ENCODE measurements at places on chromosomes 5 and 9. TPM values are rescaled to one million over a fixed set of nuclear protein-coding genes. Genes with fewer than 3 reads are reported as not detected.
A peak's percentile ranks its signal among the peaks of the same experiment; 100 is the strongest.

DBH gene
- total RNA-seq, result 0.08 TPM

SHB gene
- 18.5 TPM for total RNA-seq

PAEP gene
- not detected for total RNA-seq

HAVCR2 gene
- 0.15 TPM for total RNA-seq

TNC gene
- 10.1 TPM for total RNA-seq

C7 gene
- 1.5 TPM for total RNA-seq

DNA sequence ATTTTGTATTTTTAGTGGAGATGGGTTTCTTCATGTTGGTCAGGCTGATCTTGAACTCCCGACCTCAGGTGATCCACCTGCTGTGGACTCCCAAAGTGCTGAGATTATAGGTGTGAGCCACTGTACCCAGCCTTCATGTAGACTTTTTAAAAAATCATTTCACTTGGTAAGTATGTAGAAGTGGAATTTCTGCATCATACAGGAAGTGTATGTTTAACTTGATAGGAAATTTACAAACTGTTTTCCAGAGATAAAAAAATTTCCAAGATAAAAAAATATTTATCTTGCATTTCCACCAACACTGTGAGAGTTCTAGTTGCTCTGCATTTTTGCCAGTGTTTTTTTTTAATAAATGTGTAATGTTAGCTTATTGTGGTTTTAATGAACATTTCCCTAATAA, 155.8 kb downstream of the ZNF608 start:
- H3K4me3 ChIP-seq, result no peak overlapping the region
- peaks cover 7% of the 10 kb centered on the region for H3K4me1 ChIP-seq
- no peak overlapping the region for H3K27ac ChIP-seq
- no peaks in the 10 kb centered on the region for H3K36me3 ChIP-seq

DNA sequence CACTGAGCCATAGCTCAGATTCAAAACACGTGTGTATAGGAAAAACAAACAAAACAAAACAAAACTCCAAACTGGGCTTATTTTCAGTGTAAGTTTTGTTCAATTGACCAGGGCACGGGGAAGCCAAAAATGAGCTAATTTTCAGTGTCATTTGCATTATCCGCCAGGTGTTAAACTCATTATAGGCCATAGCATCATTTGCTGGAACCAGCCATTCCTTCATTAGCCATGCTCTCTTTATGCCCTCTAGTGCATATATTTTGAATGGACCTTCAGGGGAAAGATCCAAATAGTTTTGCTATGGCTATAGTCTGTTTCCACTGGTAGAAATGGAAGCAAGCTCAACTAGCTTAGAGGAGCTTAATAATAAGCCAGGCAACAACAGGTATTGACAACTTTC, 1205.2 kb upstream of the DMAC1 start:
- H3K27me3 ChIP-seq, result no peaks in the 10 kb centered on the region
- no peak overlapping the region for H3K27ac ChIP-seq
- no peaks in the 10 kb centered on the region for H3K36me3 ChIP-seq
- H3K4me3 ChIP-seq, result no peak overlapping the region
- H3K4me1 ChIP-seq, result no peaks in the 10 kb centered on the region

GRCh38 chr9:33041432-33042188, 16.5 kb downstream of the DNAJA1 start:
- H3K4me3 ChIP-seq, result no peak overlapping the region
- H3K36me3 ChIP-seq, result peaks cover 22% of the 10 kb centered on the region
- peaks cover 4% of the 10 kb centered on the region for H3K4me1 ChIP-seq

GRCh38 chr9:1722404-1722803, 292.7 kb upstream of the SMARCA2 start:
- no peak overlapping the region for H3K27ac ChIP-seq
- no peaks in the 10 kb centered on the region for H3K36me3 ChIP-seq
- H3K4me3 ChIP-seq, result no peak overlapping the region
- DNase-seq, result no peak

GRCh38 chr5:131679911-131680310, 44.9 kb upstream of the RAPGEF6 start:
- peaks cover 16% of the 10 kb centered on the region for H3K36me3 ChIP-seq
- DNase-seq, result no peak
- peaks cover 4% of the 10 kb centered on the region for H3K27me3 ChIP-seq

DNA sequence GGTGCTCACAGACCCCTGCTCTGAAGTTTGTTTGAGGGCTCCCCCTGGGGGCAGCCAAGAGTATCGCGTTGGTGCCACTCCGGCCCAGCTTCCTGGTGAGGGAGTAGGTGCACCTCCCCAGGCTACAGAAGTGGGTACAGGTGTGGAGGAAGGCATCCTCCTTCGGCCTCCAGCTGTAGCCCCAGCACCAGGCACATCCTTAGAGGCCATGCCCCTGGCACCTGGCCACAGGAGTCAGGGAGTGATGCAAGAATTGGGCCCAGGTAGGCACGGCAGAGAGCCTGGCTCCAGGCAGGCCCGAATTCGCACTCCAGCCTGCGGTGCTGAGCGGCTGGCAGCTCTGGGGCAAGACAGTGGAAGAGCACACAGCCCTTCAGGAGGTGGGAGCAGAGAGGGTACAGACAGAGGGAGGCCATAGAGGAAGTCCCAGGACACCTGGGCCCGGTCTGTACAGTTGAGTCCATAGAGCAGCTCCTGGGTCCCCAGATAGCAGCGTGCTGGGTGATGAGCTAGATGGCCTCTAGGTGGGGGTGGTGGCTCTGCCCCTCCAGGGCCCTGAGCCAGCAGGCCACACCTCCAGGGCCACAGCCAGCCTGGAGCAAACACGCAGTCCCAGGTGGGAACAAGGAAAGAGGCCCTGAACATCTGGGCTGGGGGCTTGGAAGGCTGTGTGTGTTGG, 2.4 kb downstream of the SAPCD2 start:
- H3K27ac ChIP-seq, result no peak overlapping the region
- peaks cover 11% of the 10 kb centered on the region for H3K27me3 ChIP-seq
- peaks cover 4% of the 10 kb centered on the region for H3K4me1 ChIP-seq
- no peak overlapping the region for H3K4me3 ChIP-seq
- no peaks in the 10 kb centered on the region for H3K36me3 ChIP-seq
- peak; percentile 87 for DNase-seq

DNA sequence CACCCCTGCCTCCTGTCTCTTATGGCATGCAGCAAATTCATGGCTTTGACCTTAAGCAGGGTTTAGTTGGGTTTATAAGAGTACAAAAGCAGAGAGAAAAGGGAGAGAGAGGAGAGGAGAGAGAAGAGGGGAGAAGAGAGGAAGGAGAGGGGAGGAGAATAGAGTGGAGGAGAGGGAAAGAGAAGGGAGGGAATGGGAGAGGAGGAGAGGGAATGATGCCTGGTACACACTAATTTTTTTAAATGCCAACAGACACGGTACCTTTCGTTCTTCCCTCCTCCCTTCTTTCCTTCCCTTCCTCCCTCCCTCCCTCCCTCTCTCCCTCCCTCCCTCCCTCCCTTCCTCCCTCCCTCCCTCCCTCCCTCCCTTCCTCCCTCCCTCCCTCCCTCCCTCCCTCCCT, 48.7 kb downstream of the TNC start:
- H3K27ac ChIP-seq, result no peak overlapping the region
- H3K27me3 ChIP-seq, result no peaks in the 10 kb centered on the region
- no peak for DNase-seq
- no peaks in the 10 kb centered on the region for H3K4me1 ChIP-seq

GRCh38 chr9:120729791-120730241, 15.5 kb upstream of the MEGF9 start:
- H3K4me3 ChIP-seq, result no peak overlapping the region
- H3K4me1 ChIP-seq, result no peaks in the 10 kb centered on the region
- DNase-seq, result no peak
- H3K36me3 ChIP-seq, result no peaks in the 10 kb centered on the region
- no peak overlapping the region for H3K27ac ChIP-seq
- no peaks in the 10 kb centered on the region for H3K27me3 ChIP-seq

- no peak for DNase-seq
- H3K27ac ChIP-seq, result no peak overlapping the region
- H3K4me3 ChIP-seq, result no peak overlapping the region
- no peaks in the 10 kb centered on the region for H3K4me1 ChIP-seq
- no peaks in the 10 kb centered on the region for H3K27me3 ChIP-seq
- H3K36me3 ChIP-seq, result no peaks in the 10 kb centered on the region
Observed at GRCh38 chr5:20466512-20466911, 478.5 kb upstream of the CDH18 start.

GRCh38 chr9:126361810-126362238, 35.2 kb downstream of the MVB12B start:
- no peak overlapping the region for H3K4me3 ChIP-seq
- no peak for DNase-seq
- peaks cover 4% of the 10 kb centered on the region for H3K27me3 ChIP-seq
- peaks cover 19% of the 10 kb centered on the region for H3K36me3 ChIP-seq

GRCh38 chr5:120479066-120479465, 15.0 kb downstream of the PRR16 start:
- no peak overlapping the region for H3K27ac ChIP-seq
- no peak for DNase-seq
- H3K27me3 ChIP-seq, result no peaks in the 10 kb centered on the region
- no peak overlapping the region for H3K4me3 ChIP-seq
- H3K36me3 ChIP-seq, result no peaks in the 10 kb centered on the region

GRCh38 chr9:22645893-22646292, 199.3 kb downstream of the DMRTA1 start:
- H3K4me1 ChIP-seq, result no peaks in the 10 kb centered on the region
- no peaks in the 10 kb centered on the region for H3K27me3 ChIP-seq
- H3K4me3 ChIP-seq, result no peak overlapping the region
- DNase-seq, result no peak
- H3K36me3 ChIP-seq, result no peaks in the 10 kb centered on the region

DNA sequence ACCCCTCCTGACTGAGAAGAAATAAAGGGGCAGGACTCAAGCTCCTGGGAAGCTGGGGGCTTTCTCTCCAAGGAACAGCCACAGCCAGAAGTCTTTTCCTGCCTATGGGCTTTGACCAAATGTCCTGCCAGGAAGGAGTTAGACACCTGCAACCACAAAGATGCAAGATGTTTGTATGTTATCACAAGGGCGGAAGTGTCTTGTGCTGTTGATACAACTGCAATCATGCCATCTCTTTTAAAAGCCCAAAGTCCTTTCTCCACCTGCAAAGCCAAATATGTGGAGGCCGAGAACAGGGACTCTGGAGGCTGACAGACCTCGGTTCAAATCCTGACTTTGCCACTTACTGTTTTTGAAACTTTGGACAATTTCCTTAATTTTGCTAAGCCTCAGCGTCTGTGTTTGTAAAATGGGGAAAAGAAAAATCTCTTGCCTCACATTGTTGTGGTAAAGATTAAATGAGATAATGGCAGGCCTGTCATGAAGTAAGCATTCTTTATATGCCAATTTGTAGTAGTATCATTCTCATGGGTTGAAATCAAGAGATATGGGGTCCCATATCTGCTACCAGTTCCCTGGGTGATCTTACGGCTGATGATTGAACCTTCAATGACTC, 17.0 kb downstream of the HRH2 start:
- no peak overlapping the region for H3K4me3 ChIP-seq
- no peaks in the 10 kb centered on the region for H3K36me3 ChIP-seq
- no peak for DNase-seq
- H3K27me3 ChIP-seq, result peaks cover 2% of the 10 kb centered on the region
- no peak overlapping the region for H3K27ac ChIP-seq

DNA sequence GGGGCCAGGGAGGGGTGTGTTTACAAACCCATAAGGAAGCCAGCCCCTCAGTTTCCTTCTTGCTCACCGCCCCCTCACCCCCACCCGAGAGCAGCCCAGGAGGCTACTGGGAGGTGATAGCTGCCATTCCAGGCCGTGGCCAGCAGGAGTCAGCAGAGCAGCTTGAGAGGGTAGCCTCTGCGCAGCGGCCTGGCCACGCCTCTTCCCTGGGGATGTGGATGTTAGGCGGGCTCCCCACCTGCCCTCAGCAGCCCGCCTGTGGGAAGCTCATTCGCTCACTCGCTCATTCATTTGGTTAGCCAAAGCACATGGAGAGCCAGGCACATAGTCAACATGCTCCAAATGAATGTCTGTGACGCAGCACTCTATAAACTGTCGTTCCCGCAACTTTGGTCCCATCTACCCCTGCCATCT, 6.1 kb upstream of the DPM2 start:
- peaks cover 10% of the 10 kb centered on the region for H3K27me3 ChIP-seq
- peaks cover 3% of the 10 kb centered on the region for H3K4me1 ChIP-seq

- no peak overlapping the region for H3K4me3 ChIP-seq
- DNase-seq, result no peak
- H3K27me3 ChIP-seq, result no peaks in the 10 kb centered on the region
- no peak overlapping the region for H3K27ac ChIP-seq
Observed at GRCh38 chr9:115653171-115653606, 500.4 kb upstream of the PAPPA start.

GRCh38 chr5:123448743-123449142, 25.5 kb upstream of the CEP120 start:
- H3K4me3 ChIP-seq, result no peak overlapping the region
- no peak overlapping the region for H3K27ac ChIP-seq
- no peak for DNase-seq

DNA sequence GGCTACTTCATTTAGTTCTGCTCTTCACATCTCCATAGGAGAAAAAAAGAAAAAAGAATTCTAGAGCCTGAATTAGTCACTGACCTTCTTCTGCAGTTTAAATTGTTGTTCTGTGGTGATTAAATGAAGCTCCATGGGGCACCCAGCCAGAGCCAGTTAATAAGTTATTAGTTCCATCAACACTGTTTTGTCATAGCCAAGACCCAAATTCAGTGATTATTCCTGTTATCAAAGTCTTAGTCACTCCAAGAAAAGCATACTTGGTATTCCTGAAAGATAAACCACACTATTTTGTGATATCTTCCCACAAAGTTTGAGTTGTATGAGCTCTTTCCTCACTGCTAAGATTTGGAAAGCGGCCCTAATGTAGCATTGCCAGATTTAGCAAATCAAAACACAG, 134.8 kb upstream of the RGMB start:
- no peak for DNase-seq
- no peaks in the 10 kb centered on the region for H3K27me3 ChIP-seq
- no peaks in the 10 kb centered on the region for H3K36me3 ChIP-seq
- H3K4me1 ChIP-seq, result peaks cover 2% of the 10 kb centered on the region
- H3K27ac ChIP-seq, result no peak overlapping the region
- no peak overlapping the region for H3K4me3 ChIP-seq

GRCh38 chr5:3601061-3601710, 5.6 kb downstream of the IRX1 start:
- peak overlapping the region; percentile 6 for H3K27ac ChIP-seq
- H3K27me3 ChIP-seq, result peaks cover 28% of the 10 kb centered on the region
- DNase-seq, result no peak

- H3K27me3 ChIP-seq, result no peaks in the 10 kb centered on the region
- no peak overlapping the region for H3K4me3 ChIP-seq
- H3K27ac ChIP-seq, result no peak overlapping the region
- H3K4me1 ChIP-seq, result no peaks in the 10 kb centered on the region
- DNase-seq, result no peak
Observed at GRCh38 chr9:1222511-1222910, 172.4 kb downstream of the DMRT2 start.

Data from endothelial cell (in vitro differentiated cells).